Liver (tissue), 10 donors: ENCODE measurements at places on chromosomes 7 and 10. TPM values are rescaled to one million over a fixed set of nuclear protein-coding genes. Genes with fewer than 3 reads are reported as not detected.

GRCh38 chr10:105681051-105681450 is 1040.0 kb downstream of the SORCS3 start:
- DNase-seq, result no peak

GRCh38 chr7:39617005-39617404 is 6.4 kb upstream of the RALA start:
- DNase-seq, result no peak

DNA sequence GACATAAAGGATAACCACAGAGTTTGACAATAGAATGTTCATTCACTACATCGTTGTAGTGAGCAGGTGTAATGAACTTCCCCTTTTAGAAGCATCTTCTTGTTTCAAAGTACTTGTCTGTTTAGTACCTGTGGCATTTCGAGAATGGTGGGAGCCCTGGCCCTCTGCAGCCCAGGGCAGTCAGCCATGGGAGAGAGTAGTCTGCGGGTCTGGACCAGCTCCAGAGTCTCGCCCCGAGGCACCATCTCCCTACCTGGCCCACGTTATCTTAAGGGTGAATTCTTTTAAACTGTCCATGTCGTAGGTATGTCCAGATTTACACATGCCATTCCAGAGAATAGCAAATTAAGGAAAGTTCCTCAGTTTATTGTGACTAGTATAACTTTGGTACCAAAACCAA is 99.7 kb downstream of the BMPR1A start:
- DNase-seq, result no peak

DNA sequence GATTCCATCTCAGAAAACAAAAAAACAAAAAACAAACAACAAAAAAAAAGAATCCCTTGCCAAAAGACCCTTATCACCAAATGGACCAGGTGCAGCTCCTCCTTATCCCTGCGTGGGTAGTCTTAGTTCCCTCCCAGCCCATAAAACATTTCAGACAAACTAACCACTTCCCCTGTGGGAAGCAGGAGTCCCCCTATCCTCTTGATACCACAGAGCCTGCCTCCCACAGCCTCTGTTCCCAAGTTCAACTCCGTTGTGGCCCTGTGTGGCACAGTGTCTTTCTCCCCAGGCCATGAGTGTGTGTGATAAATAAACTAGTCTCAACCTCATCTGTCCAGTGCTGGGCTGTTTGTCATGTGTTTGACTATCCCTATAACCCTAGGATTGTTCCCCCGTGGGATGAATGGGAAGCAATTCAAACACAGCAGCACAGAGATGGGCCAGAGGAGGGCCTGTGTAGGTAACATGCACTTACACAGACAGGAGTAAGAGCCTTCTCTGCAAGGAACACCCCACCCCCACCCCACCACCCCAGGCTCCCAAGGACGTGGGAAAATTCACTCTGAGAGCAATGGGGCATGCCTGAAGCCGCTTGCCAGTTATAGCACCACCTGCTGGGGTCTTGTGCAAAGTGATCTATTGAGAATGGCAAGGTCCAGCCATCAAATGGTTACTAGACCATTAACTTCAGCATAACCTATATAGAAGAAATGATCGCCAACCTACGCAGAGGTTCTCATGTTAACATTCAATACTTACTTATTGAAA is 147.1 kb upstream of the GHITM start:
- no peak for DNase-seq

GRCh38 chr10:99982728-99983127 is 27.0 kb downstream of the DNMBP start:
- DNase-seq, result no peak

GRCh38 chr7:100867040-100867775 is at the start of gene TRIP6:
TRIP6 (plus strand) TSS chr7:100867387; CDS start chr7:100867498, 111 bp downstream.
- DNase-seq, result peak; percentile 72

DNA sequence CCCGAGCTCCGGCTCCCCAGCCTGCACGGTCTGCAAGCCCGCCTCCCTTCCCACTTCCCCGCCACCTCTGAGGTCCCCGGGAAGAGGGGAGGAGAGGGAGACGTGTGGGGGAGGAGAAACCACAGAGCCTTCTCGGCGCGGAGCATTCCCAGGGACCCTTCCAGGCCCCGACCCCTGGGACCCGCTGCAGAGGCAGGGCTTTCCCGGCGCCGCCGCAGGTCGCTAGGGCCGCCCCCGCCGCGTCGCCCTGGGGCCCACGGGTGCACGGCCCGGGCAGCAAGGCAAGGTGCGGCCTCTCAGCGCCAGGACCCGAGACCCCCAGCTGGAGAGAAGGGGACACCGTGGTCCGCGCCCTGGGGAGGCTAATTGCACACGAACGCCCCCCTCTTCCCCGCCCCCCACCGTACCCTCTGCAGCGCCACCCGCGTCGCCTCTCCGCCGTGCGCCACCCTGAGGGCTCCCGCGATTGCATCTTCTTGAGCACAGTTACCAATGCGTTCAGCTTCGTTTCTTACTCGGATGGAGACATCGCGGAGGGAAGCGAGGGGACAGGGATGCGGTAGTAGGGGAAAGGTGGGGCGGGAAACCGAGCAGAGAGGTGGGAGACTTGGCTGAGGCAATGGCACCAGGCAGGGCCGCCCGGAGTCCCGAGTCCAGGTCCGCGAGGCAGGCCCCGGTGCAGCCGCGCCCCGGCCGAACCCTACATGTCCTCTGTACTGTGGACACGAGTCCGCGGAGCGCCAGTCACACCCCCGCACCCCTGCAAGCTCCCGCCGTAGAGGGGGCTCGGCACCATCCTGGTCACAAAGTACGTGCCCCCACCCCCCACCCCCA is 28.9 kb downstream of the SKIDA1 start:
- DNase-seq, result peak; percentile 58

DNA sequence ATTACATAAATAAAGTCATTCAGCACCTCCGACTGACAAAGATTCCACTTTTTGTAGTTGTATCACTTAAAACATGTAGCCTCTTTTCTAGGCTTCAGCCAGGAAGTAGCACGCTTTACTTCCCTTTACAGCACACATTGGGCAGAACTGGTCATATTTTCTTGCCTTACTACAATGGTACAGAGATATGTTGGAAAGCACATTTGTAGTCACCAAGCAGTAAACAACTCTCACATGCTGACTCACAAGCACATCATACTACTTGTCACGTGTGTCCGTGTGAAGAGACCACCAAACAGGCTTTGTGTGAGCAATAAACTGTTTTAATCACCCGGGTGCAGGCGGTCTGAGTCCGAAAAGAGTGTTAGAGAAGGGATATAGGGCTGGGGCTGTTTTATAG is 1071.8 kb downstream of the DNAJB9 start:
- no peak for DNase-seq

- no peak for DNase-seq
Observed at GRCh38 chr7:115822380-115822779, 208.2 kb downstream of the TFEC start.

DNA sequence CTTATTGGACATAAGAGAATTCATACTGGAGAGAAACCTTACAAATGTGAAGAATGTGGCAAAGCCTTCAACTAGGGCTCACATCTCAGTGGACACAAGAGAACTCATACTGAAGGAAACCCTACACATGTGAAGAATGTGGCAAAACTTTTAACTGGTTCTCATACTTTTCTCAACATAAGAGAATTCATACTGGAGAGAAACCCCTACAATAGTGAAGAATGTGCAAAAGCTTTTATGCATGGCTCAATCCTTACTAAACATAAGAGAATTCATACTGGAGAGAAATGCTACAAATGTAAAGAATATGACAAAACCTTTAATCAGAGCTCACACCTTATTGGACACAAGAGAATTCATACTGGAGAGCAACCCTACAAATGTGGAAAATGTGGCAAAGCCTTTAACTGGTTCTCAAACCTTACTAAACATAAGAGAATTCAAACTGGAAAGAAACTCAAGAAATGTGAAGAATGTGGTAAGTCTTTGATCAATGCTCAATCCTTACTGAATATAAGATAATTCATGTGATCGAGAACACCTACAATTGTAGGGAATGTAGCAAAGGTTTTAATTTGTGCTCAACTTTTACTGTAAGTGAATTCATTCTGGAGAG is 121.8 kb upstream of the ZNF722 start:
- no peak for DNase-seq

GRCh38 chr7:122682815-122683550 is 15.9 kb downstream of the RNF133 start:
- no peak for DNase-seq

DNA sequence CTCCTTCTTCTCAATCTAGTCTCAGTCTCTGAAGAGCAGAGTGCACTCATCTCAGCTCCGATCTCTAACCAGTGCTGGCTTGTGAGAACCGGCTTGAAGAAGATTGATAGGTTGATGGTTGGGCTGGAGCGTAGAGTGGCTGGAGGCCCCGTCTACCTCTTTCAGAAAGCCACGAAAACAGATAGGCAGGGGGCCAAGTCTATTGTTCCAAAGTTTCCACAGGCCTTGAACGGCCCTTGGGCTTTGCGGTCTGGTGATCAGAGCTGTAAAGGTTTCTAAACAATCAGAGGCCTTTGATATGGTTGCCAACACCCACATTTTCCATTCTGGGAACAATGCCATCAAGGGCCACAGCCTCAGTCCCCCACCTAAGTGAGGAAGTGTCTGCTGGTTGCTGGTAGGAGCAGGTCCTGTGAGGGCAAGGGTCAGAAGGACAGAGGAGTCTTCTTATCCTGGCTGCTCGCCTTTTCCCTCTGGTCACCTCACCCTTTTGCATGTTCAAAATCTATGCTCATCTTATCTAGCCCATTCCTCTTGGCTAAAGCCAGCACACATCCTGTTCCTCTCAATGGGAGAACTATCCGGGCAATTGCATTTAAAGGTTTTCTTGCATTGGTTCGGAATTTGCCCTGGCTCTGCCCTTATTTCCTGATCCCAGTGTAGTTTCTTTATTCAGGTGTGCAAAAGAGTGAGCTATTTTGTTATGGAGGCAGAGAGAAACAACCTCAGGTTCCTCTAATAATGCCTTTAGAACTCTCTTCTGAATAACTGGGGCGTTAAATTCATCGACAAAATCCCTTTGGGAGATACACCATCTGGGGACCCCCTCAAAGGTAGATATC is 70.3 kb upstream of the KMT2E start:
- no peak for DNase-seq

DNA sequence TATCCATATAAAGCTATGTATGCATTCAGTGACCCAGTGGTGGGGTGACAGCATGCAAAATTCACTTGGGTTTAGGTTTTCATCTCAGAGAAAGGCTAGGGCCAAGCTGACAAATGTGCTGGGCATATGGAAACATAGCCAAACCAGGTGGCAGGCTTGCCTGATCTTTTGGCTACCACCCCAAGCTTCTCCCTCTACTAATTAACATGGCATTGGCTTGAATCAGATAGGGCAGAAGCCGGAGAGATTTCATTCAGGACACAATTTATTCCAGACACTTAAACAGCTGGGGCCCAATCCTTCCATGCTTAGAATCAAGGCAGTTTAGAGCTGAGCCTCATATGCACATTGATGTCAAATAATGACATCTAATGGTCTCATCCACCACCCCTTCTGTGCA is 95.5 kb upstream of the AGK start:
- no peak for DNase-seq

DNA sequence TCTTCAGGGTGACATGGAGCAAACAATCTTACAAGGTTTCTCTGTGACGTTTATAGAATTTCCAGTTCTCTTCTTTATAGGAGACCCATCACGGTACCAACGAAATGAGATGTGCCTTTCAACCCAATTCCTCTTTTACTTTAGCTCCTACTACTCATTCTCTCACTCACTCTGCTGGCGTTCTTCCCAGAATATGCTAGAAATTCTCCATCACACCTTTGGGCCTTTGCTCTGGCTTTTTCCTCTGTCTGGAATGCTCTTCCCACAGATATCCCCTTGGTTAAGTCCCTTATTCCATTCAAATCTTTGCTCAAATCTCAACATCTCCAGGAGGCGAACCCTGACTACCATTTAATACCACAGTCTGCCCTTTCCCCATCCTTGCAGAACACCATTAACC is 39.0 kb downstream of the SEMA3C start:
- DNase-seq, result no peak

DNA sequence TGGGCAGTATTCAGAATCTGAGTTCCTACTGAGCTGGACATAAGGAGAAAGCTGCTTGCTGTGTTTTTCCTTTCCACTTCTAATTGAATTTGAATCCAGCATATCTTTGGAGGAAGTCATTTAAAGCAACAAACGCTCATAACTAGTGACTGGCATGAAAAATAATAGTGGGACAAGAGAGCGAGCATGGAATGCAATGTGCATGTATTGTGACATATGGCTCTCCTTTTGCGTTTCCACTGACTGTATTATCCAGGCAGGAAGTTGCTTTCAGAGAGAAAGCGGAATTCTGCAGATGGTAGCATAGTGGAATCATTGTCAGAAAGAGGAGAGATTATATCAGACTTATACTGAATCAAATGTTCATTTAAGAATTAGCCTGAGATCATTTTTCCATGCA is 368.6 kb downstream of the REEP3 start:
- no peak for DNase-seq

DNA sequence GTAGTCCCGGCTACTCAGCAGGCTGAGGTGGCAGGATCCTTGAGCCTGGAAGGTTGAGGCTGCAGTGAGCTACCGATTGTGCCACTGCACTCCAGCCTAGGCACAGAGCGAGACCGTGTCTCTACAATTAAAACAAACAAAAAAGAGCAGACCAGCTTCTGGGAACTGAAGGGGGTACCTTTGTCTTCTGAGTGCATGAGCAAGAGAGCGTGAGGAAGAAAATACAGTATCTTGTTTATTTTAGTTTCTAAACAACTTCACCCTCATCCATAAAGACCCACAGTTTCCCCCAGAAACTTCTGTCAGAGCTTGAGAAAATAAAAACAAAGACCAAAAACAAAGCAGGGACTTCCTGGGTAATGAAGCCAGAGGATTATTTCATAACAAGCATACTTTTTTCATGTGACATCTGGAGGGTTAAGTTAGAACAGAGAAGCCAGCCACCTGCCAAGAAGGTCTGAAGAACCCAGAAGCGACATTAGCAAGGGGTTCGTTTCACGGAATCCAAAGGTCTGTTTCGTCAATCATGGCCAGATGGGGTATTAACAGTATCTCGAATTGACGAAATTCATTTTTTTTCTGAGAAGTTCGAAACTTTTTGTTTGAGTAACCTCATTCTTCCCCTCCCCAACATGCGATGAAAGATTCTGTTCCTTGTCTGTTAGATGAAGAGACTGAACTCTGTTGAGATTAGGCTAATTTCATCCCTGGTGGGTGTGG is 10.2 kb upstream of the IL2RA start:
- no peak for DNase-seq

DNA sequence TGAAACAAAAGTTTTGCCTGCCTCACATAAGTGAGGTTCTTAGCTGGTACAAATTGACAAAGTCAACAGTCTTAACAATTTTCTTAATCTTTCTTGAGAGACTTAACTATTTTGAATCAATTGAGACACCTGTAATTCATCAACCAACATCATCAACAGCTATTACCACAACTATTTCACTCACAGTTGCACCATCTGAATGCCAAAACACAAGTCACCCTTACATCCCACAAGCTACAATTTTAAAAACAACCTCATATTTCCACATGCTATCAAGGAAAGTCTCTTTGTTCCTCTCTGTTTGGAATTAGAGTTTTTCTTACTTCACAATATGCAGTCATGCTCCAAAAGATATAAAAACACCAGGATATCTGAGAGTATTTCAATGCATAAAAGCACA is 4.9 kb downstream of the SMURF1 start:
- no peak for DNase-seq

Gene SPACDR
- 0.06 TPM for polyA plus RNA-seq

Gene RBP4
- 10,329 TPM for polyA plus RNA-seq

Gene PCDH15
- polyA plus RNA-seq, result not detected
